ENCODE measurements at places on chromosomes 2 and 18.

DNA sequence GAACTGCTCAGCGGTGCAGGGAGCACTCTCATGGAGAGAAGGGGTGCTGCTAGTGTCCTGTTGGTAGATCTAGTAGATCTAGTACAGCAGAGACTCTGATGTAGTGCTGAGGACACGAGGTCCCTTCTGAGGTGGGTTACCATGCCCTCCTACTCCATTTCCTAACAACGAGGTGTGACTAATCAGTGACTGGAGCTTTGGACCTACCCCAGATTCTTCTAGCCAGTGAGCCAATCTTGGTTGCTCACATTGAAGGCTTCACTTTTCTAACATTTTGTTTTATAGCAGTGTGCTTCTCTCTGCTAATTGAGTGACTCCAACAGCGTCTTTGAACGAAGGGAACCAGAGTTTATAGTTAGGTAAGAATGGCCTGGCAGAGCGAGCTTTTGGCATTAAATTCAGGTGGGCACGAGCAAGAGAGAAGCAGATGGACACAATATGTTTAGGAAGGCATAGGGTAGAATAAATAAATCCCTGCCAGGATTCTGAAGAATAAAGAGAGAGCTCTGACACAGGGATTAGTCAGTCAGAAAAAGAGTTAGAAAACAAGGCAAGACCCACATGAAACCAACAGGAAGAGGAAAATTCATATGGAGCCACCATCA is 306.0 kb upstream of the RAB12 start:
- no peak for ATAC-seq
- no peak overlapping the region for H3K4me3 ChIP-seq
- no peak overlapping the region for H3K27ac ChIP-seq
- H3K4me1 ChIP-seq: no peaks in the 10 kb centered on the region
- no peaks in the 10 kb centered on the region for H3K27me3 ChIP-seq

GRCh38 chr2:22513563-22513962 is 871.4 kb upstream of the KLHL29 start:
- H3K36me3 ChIP-seq: no peaks in the 10 kb centered on the region
- H3K4me3 ChIP-seq: no peak overlapping the region
- ATAC-seq: no peak
- no peak overlapping the region for H3K27ac ChIP-seq
- no peaks in the 10 kb centered on the region for H3K4me1 ChIP-seq

DNA sequence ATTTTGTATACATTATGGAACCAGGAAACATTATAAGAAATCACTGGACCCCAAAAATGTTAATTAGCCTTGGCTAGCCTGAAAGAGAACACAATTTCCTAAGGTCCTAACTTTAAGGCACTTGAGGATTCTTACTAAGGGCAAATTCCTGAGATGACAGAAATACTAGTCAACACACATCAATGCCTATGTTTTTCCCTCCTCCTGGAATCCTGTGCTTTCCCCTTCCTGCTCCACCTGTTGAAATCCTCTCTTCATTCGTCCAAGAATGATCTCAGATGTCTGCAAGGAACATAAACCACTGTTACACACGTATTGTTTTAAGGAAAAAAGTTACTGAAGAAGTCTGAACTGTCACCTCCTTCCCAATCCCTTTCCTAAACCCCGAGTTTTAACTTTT is 21.2 kb upstream of the DARS1 start:
- no peaks in the 10 kb centered on the region for H3K27me3 ChIP-seq
- no peak for ATAC-seq
- no peaks in the 10 kb centered on the region for H3K36me3 ChIP-seq

DNA sequence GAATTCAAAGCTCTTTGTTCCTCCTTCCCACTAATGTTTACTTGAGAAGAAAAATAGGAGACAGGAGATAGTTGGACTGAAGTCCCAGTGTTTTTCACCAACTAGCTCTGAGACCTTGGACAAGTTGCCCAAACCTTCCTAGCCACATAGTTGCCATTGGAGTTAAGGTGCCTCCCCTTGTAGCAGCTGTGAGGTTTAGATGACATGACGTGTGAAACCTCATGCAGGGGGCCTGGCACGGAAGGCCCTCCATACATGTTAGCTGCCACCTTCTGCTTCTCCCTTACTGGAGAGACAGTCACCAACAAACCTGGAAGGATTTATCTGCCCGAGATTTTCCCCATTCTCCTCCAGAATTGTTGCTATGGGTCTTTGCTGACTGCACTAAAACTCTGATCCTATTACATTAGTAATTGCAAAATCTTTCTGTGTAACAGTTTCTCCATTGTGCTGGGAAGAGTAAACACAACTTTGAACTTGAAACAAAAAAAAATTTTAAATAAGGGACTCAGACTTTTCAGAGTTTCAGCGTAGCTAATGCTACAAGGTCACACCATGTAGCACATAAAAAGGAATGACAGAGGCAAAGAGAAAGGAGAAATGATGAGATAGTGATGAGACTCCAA is 23.8 kb upstream of the CABYR start:
- H3K27me3 ChIP-seq: no peaks in the 10 kb centered on the region
- ATAC-seq: no peak
- no peaks in the 10 kb centered on the region for H3K4me1 ChIP-seq
- H3K4me3 ChIP-seq: no peak overlapping the region
- peaks cover 45% of the 10 kb centered on the region for H3K36me3 ChIP-seq

DNA sequence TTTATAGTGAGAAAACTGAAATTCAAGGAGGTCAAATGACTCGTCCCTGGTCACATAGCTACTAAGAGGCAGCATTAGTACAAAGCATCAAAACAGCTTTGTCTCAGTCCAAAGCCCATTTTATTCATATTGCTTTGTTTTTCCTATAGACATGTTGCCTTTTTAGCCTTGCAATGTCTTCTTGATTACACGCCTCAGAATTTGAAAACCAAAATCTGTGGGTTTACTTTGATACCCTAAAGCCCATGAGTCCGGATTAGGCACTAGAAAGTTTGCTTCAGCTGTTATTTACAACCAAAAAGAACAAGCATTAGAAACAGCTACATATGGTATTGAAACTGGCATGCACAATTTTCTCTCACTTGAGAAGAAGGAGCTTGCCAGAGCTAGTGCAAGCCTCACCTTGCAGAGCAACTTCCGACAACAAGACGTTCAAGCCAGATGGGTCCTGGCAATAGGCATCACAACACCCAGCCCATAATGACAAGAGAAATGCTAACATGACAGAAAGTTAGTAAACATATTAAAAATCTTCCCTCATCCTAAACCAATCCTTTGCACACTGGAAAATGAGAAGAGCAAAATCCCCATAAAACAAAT is 276.8 kb downstream of the RIT2 start:
- no peaks in the 10 kb centered on the region for H3K4me1 ChIP-seq
- H3K36me3 ChIP-seq: no peaks in the 10 kb centered on the region
- H3K27me3 ChIP-seq: no peaks in the 10 kb centered on the region
- ATAC-seq: no peak
- no peak overlapping the region for H3K4me3 ChIP-seq

GRCh38 chr18:31241900-31242409 is 76.0 kb upstream of the DSG1 start:
- no peak for ATAC-seq
- peaks cover 4% of the 10 kb centered on the region for H3K27me3 ChIP-seq
- no peaks in the 10 kb centered on the region for H3K4me1 ChIP-seq
- no peak overlapping the region for H3K27ac ChIP-seq
- no peaks in the 10 kb centered on the region for H3K36me3 ChIP-seq

DNA sequence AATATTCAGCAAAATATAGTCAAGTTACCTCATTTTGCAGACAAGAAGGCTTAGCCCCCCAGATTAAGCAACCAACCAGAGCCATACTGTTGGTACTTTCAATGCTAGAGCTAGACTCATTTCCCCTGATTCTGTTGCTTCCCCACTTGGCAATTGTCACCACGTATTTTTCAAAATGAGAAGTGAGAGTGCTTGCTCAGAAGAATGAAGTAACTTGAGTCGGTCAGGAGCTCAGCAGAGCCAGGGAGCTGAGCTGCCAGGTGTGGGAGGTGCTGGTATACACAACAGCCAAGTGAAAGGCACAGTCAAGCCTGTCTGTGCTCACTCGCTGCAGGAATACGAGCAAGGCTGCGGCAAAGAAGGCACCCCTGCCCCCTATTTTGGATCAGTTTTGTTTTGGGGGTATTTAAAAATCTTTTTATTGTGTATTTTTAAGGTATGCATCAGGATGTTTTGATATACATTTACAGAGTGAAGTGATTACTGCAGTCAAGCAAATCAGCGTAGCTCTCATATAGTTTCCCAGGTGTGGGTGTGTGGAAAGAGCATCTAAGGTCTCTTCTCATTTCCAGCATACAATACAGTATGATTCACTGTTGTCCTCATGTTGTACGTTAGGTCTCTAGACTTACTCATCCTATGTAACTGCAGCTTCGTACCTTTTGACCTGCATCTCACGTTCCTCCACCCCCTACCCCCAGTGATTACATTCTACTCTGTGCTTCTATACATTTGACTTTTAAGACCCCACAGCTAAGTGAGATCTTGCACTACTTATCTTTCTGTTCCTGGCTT is 62.4 kb downstream of the MRPS9 start:
- H3K4me1 ChIP-seq: no peaks in the 10 kb centered on the region
- H3K27me3 ChIP-seq: no peaks in the 10 kb centered on the region
- H3K27ac ChIP-seq: no peak overlapping the region
- H3K4me3 ChIP-seq: no peak overlapping the region

All from gastroesophageal sphincter (tissue), 4 donors.